Stimulated activated CD4-positive, alpha-beta T cell treated with anti-CD3 and anti-CD28 coated beads, TNF-alpha, amount 100 ng/mL, for 48 hours (primary cell): ENCODE measurements at places on chromosomes 5 and 9.

- no peak for DNase-seq
Measured at GRCh38 chr5:150503386-150503785, 4.5 kb upstream of the NDST1 start.

- no peak for DNase-seq
Measured at GRCh38 chr9:99231711-99232110, 9.6 kb downstream of the SEC61B start.

DNA sequence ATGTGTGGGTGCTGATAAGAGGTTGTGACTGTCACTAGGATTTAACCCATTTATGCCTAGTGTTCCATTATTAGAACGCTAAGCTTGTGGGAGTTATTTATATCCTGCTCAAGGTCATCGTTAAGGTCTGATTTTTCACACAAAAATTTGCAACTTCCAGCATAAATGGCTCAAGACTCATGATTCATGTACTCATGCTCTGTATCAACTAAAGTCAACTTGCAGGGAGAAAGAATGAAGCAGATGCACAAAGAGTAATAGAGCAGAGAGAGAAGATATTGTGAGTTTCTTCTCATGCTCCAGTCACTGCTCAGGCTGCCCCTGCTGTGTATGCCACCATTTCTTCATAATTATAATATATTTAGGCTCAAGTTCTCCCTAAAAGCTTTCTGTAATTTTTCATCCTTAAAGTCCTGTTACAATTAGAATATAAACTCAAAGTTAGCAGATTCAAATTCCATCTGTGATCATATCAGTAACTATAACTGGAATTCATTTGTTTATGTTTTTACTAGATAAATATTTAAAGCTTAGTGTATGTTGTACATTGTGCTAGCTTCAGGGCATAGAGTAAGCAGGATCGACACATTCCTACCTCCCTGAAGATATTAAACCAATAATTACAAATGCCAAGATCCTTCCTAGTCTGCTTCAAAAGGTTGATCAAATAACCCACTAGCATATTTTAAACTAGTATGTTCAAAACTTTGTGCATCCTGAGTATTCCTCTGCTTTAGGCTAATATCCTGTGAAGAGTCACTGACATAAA, 136.7 kb downstream of the NUDT12 start:
- no peak for DNase-seq

- no peak for DNase-seq
Measured at GRCh38 chr9:131714161-131714646, 25.7 kb downstream of the RAPGEF1 start.

DNA sequence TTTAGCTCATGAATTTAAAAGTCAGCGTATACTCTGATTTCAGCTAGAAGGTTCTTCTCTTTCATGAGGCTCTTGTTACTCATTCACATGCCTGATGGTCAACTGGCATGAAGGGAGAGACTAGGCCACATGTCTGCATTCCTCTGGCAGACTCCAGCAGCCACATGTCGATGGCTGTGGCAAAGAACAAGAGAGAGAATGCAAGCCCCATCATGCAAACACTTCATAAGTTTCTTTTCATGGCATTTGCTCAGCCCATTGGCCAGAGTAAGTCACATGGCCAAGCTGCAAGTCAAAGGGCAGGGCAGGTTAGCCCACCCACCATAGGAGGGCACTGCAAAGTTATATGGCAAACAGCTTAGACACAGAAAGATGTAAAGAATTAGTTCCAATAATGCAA, 5.4 kb downstream of the KCNV2 start:
- no peak for DNase-seq

GRCh38 chr5:146369691-146370090, 31.1 kb downstream of the POU4F3 start:
- DNase-seq: no peak

- no peak for DNase-seq
Measured at GRCh38 chr5:145872486-145872885, 328 bp downstream of the GRXCR2 start.

DNA sequence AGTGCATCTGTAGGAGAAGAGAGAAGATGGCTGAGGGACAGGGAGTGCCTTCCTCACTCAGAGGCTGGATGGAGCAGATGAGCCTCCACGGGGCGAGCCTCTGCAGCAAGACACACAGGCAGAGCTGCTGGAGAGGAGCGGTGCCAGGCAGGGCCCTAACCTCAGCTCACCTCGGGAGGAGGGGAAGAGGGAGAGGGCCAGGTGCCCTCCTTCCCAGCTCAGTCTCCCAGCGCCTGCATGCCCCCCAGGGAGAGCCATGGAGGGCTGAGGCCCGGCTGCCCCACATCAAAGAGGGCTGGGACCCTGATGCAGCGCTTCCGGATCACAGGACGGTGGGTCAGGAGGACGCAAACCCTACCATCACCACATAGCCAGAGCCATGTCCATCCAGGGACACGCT, 13.6 kb upstream of the SPATA31E1 start:
- no peak for DNase-seq

DNA sequence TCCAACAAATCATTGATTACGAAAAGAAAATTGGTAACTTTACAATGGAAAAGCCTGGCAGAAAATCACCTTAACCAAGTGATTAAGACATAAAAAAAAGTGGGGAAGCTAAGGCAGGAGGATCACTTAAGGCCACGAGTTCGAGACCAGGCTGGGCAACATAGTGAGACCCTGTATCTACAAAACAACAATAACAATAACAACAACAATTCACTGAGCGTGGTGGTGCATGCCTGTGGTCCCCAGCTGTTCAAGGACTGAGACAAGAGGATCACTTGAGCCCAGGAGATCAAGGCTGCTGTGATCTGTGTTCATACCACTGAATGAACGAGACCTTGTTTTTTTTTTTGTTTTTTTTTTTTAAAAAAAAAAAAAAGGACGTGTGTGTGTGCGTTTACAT, 21.3 kb downstream of the PTBP3 start:
- DNase-seq: no peak

DNA sequence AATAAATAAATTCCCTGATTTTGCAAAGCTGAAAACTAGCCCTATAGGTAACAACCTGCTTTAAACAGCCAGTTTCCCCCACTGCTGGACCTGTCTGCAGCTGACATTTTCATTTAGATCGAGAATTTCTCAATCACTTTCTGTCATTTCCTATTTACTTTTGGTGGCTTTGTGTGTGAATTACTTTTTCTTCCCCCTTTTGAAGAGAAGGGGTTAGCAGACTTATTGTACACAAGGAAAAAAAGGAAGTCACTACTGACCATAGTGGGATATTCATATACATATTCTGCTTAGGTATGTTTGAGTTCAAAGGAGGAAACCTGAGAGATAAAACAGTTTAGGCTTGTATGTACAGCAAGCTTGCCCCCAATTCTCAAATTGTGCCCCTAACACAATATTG, 27.0 kb upstream of the IFNB1 start:
- no peak for DNase-seq

DNA sequence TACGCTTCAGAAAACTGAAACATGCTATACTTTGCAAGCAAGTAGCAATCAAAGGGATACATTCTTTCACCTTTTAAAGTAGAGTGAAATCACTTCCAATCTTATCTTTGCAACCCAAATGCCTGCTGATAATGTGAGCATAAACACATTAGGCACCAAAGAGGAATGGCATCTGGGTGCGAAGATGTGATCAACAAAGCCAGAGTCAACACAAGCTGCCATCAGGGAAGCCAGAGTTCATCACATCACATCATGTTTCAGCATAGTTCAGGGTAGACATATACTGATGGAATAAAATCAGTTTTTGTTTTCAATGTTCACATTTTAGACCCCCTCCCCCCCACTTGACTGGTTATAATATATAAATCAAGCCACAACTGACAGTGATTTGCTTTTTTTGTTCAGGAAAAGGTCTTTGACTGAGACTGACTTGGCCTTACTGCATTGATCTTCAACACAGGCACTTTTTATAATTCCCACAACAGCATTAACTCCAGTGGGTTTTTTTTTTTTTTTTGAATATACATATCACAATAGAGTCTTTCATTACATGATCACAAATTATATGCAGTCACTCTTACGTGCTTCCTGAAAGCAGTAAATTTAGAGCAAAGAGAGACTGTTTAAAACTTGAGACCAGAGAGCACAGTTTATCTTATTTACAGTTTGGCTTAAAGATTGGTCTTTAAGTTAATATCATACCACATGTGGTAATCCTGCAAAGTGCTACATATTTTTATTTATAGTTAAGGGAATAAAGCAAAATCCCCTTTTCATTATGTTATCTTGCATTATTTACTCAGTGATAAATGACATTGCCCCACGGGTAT, 20.3 kb downstream of the AOPEP start:
- no peak for DNase-seq

- DNase-seq: no peak
Measured at GRCh38 chr5:36741128-36741527, 134.7 kb downstream of the SLC1A3 start.

GRCh38 chr9:35944841-35945240, 13.1 kb downstream of the OR2S2 start:
- no peak for DNase-seq

GRCh38 chr5:141260458-141261237, 15.5 kb downstream of the PCDHB15 start:
- no peak for DNase-seq

DNA sequence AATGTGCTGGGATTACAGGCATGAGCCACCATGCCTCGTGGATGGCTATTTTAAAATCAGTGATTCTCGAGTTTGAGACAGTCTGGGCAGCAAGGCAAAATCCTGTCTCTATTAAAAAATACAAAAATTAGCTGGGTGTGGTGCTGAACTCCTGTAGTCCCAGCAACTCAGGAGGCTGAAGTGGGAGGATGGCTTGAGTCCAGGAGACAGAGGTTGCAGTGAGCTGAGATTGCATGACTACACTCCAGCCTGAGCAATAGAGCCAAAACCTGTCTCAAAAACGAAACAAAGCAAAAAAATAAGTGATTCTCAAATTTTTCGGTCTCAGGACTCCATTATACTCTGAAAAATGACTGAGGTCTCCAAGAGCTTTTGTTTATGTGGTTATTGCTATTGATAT, 47.9 kb upstream of the HSPA9 start:
- DNase-seq: no peak

GRCh38 chr9:130823435-130823834, 11.6 kb upstream of the ABL1 start:
- DNase-seq: no peak

- DNase-seq: no peak
Measured at GRCh38 chr5:112616812-112617547, 120.7 kb upstream of the APC start.

DNA sequence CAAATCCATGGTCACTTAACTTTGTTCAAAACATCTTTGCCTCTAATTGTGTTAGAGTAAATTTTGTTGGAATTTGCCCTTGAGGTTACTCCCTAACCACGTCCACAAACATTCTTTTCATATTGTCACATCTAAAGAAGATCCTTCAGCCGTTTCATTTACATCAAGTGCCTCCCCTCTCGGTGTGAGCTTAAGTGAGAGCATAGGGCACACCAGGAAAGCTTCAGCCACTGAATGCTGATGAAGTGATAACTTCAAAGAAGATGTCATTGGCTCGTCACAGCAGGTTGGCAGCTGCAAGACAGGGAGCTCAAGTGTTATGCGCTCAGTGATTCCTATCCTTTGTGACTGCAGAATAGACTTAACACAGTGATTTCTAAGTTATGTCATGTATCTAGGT, 49.6 kb upstream of the ADAMTS19 start:
- no peak for DNase-seq

GRCh38 chr5:170573114-170573513, 69.3 kb downstream of the KCNIP1 start:
- DNase-seq: no peak

DNA sequence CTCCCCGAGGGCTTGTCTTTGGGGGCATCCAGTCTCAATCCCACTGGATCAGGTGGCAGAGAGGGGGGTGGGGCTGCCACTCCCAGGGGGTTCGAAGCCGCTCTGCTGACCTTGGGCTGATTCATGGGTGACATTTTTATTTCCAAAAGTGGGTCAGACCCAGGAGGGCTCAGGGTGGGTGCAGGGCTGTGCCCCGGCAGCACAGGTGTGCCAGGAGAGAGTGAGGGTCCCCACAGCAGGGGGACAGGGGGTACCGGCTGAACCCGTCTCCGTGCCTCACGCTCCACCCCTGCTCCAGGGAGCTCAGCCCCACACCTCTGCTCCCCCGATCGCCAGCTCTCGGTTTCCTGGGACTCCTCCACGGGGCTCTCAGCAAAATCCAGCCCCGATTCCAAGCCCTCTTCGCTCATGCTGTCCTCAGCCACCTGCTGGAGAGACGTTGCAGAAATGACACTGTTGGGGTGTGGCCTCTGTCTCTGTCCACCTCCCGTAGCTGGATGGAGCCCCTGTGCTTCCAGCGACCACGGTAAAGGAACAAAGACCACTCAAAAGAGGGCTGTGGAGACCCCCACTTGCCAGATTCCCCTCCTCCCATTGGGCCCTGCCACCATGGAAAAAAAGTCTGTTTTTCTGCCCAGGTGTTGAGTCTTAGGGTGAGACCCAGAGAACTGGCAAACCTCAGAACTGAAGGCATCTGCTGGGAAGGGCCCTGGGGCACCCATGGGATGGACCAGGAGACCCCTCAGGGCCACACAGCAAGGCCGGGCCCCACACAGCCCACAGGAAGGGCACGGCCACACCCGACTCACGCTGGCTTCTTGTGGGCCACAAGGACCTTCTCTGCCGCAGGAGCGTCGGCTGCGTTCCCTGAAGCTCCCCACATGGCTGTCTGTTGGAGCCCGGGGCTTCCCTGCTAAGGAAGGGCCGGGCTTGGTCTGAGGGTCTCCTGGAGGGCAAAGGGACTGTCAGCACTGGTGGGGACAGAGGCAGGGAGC, 10.6 kb upstream of the QSOX2 start:
- no peak for DNase-seq

- no peak for DNase-seq
Measured at GRCh38 chr9:28820741-28821140, 1247.5 kb upstream of the C9orf72 start.

GRCh38 chr5:132498152-132498551, 7.6 kb upstream of the IRF1 start:
- no peak for DNase-seq

DNA sequence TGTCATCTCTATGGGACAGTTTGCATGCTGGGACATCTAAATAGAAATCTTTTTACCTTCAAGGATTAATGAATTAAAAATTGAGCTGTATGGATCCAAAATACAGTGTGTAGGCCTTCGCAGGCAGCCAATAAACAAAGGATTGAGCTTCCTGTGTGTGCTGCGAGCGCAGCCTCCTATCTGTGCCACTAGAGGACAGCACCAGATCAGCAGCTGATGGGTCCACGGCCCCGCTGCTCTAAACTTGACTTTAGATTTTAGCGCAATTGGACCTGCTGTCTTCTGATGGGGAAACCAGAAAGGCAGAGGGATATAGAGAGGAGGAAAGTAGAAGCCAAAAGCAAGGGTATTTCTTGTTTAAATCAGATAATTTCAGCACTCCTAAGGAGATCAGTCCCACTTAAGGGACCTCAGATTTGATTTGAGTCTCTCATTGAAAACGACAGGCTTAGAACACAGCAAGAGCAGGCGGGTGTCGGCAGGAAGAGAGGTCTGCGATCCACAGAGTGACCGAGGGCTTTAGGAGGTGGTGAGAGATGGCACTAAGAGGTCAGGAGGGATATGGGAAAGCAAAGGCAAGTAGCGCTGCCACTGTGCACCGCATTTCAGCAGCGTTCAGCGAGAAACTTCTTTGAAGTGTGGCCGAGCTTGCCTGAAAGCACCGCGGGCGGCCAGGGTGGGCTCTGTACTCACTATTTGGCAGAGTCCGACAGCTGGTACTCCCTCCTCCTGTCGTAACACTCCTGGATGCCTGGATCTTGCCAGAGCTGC, 214.3 kb downstream of the GNA14 start:
- DNase-seq: peak; percentile 11

- DNase-seq: no peak
Measured at GRCh38 chr9:27276193-27277030, 20.5 kb downstream of the EQTN start.
